Central memory CD4-positive, alpha-beta T cell (primary cell): ENCODE measurements at places on chromosomes 2 and 18.

DNA sequence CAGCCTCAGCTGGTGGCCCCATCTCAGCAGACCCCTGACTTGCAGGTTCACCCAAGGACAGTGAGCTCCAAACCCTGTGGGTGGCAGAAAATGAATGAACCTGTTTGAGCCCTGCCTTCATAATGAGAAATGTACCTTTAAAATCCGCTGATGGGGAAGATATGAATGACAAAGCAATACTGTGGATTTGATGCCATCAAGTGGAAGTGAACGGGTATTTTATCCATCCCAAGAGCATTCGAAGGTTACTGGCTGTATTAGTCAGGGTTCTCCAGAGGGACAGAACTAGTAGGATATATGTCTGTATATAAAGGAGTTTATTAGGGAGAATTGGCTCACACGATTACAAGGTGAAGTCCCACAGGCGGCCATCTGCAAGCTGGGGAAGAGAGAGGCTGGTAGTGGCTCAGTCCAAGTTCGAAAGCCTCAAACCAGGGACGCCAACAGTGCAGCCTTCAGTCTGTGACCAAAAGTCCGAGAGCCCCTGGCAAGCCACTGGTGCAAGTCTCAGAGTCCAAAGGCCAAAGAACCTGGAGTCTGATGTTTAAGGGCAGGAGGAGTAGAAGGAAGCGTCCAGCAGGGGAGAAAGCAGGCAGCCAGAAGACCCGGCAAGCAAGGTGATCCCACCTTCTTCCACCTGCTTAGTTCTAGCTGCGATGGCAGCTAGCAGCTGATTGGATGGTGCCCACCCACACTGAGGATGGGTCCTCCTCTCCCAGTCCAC lies 32.1 kb downstream of the TOGARAM2 start:
- DNase-seq, result no peak

DNA sequence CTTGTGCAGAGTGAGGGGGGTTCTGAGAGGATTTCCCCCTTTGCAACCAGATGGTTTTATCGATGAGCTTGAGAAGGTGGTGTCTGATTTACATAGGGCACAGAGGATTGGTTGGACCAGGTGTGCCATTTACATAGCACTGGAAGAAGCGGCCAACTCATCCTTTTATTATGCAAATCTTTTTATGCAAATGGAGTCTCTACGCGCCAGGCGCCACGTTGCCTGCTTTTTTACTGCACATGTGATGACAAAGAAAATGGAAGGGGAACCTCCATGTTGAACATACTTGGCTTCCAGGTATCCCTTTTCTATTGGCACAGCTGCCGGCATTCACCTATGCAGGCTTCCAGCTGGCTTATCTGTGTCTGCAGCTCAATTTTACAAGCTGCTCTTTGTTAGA lies 18.4 kb upstream of the TXNL4A start:
- DNase-seq, result no peak

GRCh38 chr2:40457837-40458236 lies 5.9 kb upstream of the SLC8A1 start:
- no peak for DNase-seq

- DNase-seq, result no peak
These were observed 67.9 kb downstream of the RHOB start for GRCh38 chr2:20514596-20515269.
